Islet precursor cell (in vitro differentiated cells): ENCODE measurements at places on chromosomes 2 and 18.

- DNase-seq = no peak
Measured at GRCh38 chr18:2729757-2730156, 74.2 kb downstream of the SMCHD1 start.

- no peak for DNase-seq
Measured at GRCh38 chr2:28567061-28567471, 71.2 kb downstream of the PLB1 start.

DNA sequence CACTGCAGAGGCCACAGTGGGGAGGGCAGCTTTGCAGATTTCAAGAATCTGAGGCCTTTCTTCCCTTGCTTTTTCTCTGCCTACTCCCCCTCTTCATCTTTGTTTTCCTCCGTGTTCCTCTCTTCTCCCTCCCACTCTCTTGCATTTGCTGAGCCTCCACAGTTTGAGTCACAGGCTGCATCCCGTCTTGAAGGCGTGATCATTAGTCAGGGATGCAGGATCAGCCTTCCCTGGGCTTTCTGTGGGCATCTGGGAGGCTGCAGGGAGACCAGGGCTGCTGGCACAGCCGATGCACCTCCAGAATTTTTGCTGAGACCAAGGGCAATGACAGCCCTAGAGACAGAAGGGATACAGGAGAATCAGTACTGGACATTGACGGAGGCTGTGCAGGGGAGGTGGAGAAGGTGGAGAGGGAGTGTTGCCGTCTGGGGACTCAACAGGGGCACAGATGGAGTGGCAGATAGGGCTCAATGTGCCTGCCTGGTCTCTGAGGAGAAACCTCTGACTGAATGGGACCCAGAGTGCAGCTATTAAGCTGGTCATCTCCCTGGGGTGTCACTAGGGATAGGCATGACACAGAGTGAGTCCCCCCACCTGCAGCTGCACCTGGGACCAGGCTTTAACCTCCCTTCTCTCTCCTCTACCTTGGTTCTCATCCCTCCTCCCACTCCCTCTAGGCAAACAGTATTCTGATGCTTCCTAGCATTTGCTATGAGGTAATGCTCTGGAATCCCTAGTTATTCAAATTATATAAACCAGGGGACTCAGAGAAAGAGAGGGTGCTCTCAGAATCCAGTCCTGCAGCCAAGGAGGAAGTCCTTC, 29.0 kb upstream of the DNAJC27 start:
- no peak for DNase-seq

DNA sequence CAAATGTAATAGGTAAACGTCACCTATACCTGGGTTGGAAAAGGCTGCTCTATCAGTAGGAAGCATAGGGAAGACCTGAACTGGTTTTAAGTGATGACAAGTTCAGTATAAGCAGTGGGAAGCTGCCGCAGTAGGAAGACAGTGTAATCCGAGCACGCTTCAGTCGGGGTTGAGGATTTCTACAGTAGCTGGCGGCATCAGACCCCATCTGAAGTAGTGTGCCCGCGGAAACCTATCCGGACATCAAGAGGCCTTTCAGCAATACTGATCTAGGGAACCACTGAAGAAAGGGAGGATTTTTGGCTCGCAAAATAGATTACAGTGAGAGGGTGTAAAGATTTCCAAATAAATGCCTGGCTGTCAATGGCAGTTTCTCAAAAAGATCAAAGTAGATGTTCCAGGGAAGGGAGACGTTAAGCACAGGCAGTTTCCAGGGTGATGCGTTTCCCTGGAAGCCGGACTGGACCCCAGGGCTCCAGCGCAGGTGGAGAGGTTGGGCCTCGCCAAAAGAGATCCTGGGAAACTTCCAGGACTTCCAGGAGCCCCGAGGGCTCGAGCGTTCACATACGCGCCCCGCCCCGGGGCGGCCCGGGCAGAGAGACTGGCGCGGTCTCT, 5.3 kb downstream of the LOXL3 start:
- DNase-seq = peak; percentile 46

DNA sequence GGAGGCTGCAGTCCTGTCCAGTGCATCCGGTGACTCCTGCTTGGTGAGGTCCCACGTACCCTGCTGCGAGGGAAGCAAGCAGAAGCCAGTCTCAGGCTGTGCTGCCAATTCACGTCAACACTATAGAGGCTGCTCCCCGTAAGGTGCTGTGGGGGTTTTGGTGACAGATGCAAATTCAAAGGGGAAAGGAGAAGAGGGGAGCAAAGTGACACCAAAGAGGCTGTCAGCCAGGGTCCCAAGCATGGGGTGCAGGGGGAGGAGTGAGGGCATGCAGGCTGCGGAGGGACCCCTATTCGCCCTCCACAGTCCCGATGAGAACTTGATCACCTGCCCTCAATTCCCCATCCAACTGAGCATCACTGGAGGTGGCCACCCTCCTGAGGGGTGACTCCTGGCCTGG, 179.4 kb upstream of the HS6ST1 start:
- peak; percentile 39 for DNase-seq

GRCh38 chr2:237195396-237196120, 109.9 kb downstream of the COPS8 start:
- no peak for DNase-seq

- DNase-seq = no peak
Measured at GRCh38 chr2:197674591-197674990, 796 bp downstream of the RFTN2 start.

- no peak for DNase-seq
Measured at GRCh38 chr2:47179388-47179787, 24.3 kb upstream of the STPG4 start.

- DNase-seq = no peak
Measured at GRCh38 chr2:59236723-59237122, 995.6 kb upstream of the FANCL start.

DNA sequence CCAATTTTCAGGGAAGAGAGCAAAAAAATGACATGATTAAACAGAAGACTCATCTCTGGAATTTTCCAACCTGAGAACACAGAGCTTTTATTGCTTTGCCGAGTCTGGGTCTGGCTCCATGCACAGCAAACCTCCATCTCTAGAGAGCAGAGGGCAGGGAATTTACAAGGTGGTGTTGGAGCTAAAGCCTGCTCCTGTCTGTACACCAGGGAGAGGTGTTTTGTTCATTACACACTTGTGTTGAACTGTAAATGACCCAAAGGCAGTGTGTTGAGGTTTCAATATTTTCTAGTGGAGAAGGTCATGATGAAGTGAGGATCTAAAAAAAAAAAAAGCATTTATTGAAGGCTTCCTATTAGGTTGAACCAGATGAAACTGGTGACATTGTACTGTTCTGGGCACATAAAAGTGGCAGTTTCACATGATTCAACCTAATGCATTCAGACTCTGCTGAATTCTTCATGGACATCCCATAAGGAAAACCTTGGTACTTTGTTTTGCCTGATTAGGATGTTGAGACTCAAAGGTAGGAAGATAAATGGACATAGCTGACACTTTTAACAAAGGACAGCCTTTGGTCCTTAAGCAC, 238.3 kb downstream of the CLIP4 start:
- no peak for DNase-seq

DNA sequence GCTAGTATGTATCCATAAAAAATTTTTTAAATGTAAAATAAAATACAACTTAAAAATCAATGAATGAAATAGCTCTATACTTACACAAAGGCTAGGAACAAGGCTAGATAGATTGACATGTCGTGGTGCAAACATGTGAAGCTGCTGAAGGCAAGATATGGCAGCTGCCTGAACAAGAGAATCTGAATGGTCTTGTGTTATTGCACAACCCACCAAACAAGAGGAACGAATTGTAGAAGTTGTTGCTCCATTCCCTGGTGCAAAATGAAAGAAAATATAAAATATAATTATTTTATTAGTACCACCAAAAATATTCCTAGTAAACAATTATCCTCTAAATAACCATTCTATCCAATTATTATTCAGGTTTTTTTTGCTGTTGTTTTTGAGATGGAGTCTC, 46.4 kb downstream of the HEATR5B start:
- DNase-seq = no peak

GRCh38 chr2:200221055-200221955, 85.2 kb upstream of the SPATS2L start:
- no peak for DNase-seq

DNA sequence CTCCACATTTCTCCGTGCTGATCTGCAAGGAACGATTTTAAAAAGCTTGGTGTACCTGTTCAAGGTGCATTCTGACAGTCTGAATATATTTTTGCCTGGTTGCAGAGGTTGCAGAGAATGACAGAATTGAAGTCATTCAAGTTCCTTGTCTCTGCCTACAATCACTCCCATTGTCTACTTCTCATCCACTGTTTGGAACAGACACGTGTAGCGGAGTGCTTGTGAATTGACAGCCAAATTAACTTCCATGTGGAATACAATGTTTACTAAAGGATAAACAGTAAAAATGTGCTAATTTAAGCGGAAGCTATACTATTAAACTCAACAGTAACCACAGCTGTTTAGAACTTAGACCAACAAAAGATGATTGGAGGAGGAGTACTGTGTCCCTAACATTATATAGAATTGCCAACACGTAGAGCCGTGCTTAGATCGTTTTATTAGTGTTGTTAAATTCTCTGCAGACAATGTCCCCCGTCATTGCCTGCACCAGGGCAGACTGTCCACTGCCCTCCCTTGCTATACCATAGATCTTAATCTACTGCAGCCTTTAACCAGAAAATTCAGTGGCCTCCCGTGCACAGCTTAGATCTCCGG, 87.3 kb upstream of the ZCCHC2 start:
- no peak for DNase-seq

GRCh38 chr2:42960002-42960841, 167.8 kb upstream of the HAAO start:
- DNase-seq = no peak

GRCh38 chr18:72700961-72701710, 157.0 kb upstream of the CBLN2 start:
- no peak for DNase-seq

GRCh38 chr18:77366720-77367641, 117.3 kb downstream of the GALR1 start:
- DNase-seq = no peak

DNA sequence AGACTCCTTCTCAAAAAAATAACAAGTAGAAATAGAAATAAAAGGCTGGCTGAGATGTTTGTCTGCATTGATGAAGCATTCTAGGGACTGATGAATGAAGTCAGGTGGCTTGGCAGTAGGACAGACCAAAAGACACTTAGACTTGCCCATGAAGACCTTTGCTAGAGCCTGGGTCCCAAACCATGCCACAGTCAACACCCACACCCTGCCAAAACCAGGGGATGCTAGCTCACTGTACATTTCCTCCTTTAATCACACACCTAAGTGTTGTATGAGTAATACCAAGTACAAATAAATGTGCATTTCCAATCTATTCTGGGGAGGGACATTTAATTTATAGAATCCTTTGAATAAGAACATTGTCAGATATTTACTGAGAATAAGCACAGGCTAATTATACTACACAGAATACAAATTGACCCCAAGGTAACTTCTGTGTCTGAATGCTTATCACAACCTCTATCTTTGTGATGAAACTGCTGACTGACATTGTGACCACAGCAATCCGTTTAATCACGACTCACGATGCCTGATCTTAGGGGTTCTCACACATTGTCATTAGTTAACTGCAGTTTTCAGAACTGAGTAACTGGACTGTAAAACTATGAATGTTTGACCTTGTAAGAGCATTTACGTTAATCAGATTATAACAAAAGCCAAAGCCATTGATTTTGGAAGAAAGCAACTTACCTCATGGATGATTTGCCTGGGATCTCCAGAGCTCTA, 10.5 kb upstream of the NOL10 start:
- DNase-seq = no peak

DNA sequence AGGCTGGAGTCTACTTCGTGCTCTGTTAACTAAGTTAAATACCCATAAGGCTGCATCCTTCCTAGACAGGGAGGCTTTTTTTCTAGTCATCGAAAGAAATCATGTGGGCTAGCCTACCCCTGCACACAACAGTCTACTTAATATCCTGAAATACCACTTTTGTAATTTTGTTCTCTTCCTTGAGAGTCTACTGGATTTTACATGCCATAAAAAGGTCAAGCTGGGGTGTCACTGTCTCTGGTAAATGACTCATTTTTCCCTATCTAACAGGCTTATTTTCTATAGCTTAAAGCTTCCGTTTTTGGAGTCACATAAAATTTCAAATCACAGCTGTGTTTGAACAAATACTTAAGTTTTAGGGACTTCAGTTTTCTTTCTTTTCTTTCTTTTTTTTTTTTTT, 10.7 kb upstream of the STAM2 start:
- no peak for DNase-seq

- peak; percentile 38 for DNase-seq
Measured at GRCh38 chr2:647691-648231, 29.4 kb downstream of the TMEM18 start.

GRCh38 chr2:118165595-118165994, 77.3 kb downstream of the INSIG2 start:
- no peak for DNase-seq

DNA sequence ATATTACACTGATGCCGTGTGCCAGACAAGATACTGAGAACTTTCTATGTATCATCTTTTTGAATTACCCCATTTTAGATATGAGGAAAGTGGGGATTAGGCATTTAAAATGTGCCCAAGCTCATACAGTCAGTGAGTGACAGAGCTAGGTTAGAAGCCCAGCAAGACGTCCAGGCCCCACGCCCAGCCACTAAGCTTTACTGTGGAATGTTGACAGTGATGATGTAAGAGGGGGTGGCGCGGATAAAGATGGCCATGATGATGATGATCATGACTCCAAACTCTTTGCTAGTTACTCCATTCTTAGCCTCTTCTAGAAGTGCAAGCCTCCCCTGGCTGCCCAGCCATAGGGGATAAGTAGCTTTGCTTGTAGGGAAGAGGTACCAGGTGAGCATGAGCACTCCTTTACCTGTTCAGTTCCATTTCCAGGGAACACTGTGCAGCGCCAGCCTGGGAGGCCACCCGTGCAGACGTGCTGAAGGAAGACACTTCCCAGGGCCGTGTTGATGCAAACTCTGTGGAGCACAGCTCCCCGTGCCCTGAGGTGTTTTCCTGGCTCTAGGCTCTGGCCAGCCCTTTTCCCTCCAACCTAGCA, 65.5 kb downstream of the BCL2L11 start:
- DNase-seq = peak; percentile 52

DNA sequence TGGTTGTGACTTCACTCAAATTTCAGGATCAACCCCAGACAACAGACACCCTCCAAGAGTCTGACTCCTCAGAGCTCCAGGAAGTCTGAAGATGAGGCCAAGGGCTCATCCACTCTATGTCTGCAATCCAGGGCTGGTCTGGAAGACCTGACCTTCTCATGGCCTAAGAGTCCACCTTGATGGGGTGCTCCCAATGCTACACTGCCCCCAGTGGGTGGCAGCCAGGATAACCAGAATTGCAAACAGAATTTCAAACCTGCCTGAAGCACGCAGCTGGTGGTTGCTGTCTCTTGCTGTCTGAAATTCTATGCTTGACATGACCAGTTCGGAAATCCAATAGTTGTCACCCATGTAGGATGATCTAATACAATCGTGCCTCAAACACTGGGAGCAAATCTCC, 96.0 kb downstream of the UXS1 start:
- DNase-seq = no peak
